ENCODE measurements at places on chromosomes 3 and 15.

GRCh38 chr3:102224171-102224570, 210.6 kb upstream of the ZPLD1 start:
- no peak for DNase-seq

- DNase-seq: no peak
Measured at GRCh38 chr3:177807150-177807875, 610.0 kb upstream of the TBL1XR1 start.

GRCh38 chr15:42064271-42064670, 30.1 kb downstream of the PLA2G4D start:
- DNase-seq: no peak

DNA sequence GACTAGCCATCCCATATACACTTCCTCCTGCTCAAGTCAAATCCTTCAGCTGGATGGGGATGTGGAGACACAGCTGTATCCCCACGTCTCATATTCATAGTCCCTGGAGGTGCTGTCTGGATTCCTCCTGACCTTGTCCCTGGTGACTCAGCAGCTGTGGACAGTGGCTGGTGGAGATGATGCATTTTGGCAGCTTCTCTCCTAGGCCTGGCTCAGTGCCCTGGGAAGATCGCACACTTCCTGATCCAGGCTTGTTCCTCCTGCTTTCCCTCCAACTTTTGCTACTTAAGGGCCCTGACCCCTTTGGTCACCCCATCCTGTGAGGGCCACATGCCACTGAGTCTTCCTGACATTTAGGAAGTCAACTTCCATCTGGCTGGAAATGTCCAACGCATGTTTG, 44.4 kb downstream of the ADAMTSL3 start:
- DNase-seq: no peak

- peak; percentile 29 for DNase-seq
Measured at GRCh38 chr3:167032267-167032876, 347.7 kb downstream of the ZBBX start.

- no peak for DNase-seq
Measured at GRCh38 chr15:43211224-43211735, 9.5 kb downstream of the EPB42 start.

- no peak for DNase-seq
Measured at GRCh38 chr15:100986158-100986896, 67.2 kb downstream of the LRRK1 start.

DNA sequence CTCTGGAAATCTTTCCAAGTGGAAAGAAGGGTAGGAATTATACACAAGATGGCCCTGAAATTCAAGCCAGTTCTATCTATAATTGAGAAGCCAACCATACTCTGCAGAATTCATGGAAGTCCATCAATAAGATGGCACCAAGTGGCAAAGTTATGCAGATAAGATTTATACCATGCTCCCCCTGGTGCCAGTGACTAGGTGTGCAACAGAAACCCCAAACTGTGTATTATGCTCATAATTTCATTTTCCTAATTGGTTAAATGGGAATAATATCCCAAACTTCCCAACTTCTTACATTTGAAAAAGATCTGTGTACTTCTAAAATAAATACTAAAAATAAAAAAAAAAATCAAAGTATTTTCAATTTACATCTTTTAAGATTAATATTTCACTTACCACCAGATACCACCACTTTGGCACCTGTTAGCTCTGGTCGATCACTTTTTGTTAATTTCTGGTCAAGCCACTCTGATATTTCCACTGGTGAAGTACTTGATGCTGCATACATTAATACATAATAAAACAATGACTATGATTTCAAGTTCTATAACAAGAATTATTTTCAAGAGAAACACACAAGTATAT, 25.9 kb downstream of the ETFA start:
- no peak for DNase-seq

DNA sequence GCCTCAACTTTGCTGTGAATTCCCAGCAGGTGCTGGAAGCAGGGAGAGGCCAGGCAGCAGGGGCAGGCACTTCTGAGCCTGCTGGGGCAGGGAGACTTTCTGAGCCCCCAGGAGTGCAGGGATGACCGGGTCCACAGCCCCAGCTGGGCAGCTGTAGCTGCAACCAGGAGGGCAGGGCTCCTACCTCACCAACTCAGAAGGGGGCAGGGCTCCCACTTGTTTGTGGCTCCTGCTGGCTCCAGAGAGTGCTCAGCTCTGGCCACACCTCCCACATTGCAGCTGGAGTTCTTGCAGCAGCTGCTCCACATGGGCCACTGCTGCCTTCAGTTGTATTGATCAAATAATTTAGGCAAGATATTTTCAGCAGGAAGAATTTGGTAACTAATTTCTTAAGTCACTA, 812.3 kb downstream of the NSUN3 start:
- no peak for DNase-seq
